ENCODE measurements at places on chromosomes 6 and 20.

- no peak for DNase-seq
These were observed 148.1 kb upstream of the MYLIP start for GRCh38 chr6:15980801-15981200.

DNA sequence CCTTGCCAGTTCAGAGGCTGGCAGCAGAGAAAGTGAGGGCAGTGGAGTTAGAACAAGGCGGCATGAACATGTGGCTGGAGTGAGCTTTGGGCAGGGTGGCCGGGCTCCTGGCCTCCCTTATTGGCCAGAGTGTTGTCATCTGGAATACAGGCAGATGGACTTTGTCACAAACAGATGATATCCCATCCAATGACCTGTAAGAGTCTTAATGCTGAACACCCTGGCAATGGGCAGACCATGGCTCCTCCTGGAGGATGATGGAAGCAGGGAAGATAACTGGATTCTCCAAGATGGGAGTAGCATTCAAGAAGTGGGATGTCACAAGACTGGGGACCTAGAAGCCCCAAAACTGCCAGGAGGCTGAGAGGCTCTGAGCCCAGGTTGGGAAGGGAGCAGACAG lies 242.1 kb downstream of the MAFB start:
- no peak for DNase-seq

DNA sequence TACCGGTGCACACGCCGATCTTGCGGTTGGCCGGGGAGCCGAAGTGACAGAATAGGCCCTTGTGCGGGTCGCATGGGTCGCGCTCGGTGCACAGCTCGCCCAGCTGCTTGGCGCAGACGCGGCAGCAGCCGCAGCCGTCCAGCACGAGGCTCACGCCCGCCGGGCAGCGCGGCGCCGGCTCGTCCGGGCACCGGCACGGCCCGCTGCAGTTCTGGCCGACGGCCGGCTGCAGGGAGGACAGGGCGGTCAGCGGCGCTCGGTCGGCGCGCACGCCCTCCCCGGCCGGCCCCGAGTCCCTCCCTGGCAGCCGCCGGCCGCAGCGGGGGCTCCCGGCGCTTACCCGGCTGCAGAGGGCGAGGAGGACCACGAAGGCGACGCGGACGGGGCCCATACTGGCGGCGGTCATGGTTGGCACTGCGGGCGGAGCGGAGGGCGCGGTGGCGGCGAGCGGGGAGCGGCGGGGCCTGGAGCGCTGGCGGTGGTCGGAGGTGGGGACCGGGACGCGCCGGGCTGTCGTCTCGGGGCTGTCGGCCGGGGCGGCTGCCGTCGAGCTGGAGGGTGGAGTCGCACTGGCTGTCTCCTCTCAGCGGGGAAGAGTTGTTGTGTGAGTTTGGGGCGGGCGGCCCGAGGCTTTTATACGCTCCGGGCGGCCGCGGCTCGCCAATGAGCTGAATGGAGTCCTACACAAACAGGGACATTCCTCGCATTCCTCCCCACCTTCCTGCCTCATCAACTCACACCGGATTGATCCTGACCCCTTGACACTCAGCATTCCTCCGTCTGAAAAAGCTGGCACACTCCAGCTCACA lies at the start of gene CCN2:
Gene CCN2 (minus strand): TSS at position 606 of the 809 bp plus-strand sequence. CDS start 200 bp downstream, at position 406.
- DNase-seq, result peak; percentile 99

DNA sequence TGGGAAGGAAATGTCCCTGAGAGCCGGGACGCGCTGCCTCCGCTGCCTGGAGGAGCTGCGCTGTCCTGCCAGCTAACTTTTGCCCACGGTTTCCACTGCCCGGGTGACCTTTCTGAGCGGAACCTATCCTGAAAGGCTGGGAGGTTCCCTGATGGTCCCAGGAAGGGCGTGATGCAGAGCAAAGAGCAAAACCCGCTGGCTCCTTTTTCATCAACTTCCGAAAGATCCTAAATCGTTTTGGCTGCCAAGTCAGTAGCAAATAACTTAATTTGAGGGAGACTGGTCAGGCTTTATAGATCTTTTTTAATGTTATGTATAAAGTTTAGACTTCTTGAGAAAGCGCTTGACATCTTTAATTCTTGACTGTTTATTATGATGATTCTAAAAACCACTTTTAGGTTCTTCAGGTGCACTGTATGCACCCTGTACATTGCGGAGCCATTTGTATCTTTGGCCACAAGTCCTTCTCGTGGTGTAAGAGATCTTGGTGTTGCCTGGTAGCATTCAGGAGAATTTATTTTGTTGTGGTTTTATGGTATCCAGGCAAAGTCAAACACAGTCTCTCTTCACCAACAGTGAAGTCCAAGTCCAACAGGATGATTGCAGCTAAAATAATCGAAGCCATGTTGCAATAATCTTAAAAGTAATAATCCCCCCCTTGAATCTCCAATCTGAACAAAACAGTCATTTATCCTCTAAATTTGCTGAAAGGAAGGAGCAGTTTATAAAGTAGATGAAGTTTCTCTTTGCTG lies at the start of gene SYNE1:
Gene SYNE1 (minus strand): TSS at position 67 of the 752 bp plus-strand sequence. CDS start 9,031 bp downstream, outside the sequence.
- no peak for DNase-seq

GRCh38 chr6:26122402-26122792 lies 35.2 kb downstream of the HFE start:
- DNase-seq, result no peak

DNA sequence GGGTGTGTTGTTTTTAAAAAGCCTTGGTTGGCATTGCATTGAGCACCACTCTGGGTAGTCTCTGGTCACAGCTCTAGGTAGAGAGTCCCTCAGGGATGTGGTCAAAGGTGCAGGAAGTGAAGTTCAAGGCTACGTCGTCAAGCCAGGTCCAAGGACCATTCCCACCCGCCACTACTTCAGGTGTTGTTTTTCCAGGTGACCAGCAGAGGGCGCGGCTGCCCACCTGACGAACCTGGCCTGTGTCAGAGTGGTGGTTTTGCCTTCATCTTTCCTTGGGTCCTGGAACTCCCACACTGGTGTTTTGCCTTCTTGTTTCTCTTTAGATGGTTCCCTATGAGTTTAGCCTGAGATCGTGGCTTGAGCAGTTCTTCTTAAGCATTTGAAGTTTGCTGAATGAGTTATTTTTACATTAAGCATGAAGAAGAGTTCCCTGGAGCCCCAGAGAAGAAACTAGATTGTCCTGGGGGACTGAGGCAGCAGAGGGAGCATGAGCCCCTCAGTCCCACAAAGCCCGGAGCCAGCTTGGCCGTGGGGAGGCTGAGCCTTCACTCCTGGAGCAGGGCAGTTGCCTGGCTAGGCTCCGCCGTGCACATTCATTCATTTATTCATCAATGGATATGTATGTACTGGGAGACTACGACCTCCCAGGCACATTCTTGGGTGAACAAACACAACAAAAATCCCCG lies 5.6 kb upstream of the PHACTR3 start:
- DNase-seq, result peak; percentile 13

DNA sequence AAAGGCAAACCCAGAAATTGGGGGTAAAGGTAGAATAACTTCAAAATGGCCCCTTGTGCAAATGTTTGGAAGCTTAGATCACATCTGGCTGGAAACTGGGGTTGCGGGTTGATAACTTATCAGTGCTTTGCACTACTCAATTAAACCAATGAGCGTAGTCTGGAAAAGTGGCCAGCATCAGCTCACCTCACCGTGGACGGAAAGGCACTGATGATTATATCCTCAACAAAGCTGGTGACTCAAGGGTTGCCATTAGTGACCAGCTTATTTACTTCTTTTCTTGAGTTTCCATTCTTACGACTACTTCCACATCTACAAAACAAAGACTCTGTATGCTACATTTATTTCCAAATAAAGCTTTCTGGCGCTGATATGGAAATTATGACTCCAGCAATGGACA lies 198.5 kb upstream of the HEY2 start:
- no peak for DNase-seq

DNA sequence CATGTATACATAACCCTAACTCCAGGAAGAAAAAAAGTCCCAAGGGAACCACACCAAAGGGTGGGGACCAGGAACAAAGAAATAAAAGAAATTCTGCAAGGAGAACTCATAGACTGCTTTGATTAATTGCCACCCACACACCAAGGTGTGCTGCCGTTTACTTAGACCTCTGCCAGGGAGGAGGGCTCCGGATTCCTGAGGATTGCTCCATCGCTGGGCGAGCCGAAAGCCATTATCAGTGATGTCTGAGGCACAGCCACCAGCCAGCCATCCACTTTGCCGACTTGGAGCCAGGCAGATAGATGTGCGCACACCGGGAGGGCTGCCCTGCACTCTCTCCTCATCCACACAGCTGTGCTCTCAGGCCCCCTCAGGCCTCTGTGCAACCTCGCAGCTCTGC lies 272.7 kb upstream of the FOXQ1 start:
- DNase-seq, result no peak

DNA sequence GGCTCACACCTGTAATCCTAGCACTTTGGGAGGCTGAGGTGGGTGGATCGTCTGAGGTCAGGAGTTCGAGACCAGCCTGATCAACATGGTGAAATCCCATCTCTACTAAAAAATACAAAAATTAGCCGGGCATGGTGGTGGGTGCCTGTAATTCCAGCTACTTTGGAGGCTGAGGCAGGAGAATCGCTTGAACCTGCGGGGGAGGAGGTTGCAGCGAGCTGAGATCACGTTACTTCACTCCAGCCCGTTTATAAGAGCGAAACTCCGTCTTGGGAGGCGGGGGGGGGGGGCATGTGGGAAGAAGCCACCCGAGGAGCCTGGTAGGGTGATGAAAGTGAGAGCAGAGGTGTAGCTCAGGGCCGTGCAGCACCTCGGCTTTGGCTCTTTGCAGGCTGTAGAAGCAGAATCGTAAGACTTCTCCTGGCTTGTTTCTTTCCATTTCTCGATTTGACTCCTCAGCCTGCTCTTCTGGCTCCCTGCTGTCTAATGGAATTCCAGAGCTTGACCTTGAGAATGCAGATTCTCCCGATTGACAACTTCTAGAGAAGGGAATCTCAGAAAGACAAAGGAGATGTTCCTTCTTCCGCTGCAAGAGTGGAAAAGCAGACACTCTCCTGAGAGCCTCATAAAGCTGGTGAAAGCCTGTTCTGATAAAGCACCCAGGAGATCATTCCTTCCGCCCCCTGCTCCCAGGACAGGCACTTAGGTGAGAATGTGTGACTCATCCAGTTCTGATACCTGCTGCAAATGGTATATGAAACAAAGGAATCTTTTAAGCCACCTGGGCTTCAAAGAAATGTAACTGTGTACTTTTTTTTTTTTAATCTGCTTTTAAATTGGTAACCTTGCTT lies 26.0 kb upstream of the PPP1R16B start:
- DNase-seq, result no peak

DNA sequence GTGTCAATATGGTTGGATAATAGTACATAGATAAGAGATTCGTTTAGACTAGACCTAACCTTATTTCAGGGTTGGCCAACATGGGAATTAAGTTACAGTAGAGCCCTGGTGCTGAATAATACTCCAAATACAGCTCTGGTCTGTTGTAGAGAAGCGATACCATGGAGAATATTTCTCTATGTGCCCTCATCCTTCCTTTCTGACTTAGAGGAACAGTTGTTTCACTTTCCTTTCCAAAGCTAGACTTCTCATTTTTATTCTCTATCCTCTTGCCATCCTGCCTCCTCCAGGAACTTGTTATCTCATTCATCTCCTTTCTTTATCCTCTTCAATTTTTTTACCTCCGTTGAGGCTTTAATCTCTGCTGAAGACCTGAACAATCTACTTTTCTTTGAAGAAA lies 68.9 kb downstream of the EDN1 start:
- no peak for DNase-seq

DNA sequence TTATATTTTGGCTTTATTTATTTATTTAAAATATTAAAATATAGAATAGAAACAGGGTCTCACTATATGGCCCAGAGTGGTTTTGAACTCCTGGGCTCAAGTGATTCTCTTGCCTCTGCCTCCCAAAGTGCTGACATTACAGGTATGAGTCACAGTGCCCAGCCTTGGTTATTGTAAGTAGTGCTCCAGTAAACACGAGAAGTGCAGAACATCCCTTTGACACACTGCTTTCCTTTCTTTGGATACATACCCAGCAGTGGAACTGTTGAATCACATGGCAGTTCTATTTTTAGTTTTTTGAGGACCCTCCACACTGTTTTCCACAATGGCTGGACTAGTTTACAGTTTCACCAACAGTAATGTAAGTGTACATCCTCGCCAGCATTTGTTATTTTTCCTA lies 203.9 kb downstream of the PHF3 start:
- DNase-seq, result peak; percentile 37

- DNase-seq, result no peak
These were observed 184.2 kb upstream of the FOXA2 start for GRCh38 chr20:22768266-22769178.

DNA sequence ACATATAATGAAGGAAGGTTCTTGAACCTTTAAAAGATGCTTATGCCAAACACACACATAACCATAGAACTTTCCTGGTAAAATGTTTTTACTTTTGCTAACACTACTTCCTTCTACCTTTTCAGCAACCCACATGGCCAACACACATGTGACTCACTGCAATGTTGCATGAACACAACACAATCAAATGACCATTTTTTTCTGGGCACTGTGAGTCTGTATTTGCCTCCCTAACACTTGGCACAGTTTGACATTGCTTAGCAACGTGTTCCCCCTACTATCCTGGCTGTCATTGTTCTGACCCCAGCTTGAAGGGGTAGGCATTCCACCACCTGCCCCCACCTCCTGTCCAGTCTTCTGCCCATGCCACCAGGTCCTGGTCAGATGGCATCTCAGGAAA lies 204.8 kb upstream of the PRND start:
- DNase-seq, result no peak

DNA sequence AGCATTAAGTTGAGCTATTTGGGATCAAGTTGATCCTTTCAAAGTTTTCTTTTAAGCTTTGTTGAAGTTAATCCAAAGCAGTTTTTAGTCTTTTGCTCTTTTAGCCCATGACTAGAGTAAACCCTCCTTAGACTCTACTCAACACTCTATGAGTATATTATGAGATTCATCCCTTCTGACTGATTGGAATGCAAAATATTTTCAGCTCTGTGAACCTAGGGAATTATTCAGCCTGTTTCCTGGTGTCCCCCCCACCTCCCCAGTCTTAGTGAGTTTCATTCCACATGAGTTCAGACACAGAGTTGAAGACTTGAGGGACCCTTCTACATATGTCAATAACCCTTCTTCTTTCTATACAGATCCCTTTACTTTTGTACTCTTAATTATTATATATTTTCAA lies 413.7 kb downstream of the RFPL4B start:
- DNase-seq, result no peak

DNA sequence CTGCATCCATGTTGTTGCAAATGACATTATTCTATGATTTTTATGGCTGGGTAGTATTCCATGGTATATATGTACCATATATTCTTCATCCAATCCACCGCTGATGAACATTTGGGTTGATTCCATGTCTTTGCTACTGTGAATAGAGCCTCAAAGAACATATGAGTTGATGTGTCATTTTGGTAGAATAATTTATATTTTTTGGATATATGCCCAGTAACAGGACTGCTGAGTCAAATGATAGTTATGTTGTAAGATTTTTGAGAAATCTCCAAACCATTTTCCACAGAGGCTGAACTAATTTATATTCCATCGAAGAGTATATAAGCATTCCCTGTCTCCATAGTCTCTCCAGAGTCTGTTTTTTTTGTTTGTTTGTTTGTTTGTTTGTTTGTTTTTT lies 1373.5 kb downstream of the GRIK2 start:
- peak; percentile 54 for DNase-seq

DNA sequence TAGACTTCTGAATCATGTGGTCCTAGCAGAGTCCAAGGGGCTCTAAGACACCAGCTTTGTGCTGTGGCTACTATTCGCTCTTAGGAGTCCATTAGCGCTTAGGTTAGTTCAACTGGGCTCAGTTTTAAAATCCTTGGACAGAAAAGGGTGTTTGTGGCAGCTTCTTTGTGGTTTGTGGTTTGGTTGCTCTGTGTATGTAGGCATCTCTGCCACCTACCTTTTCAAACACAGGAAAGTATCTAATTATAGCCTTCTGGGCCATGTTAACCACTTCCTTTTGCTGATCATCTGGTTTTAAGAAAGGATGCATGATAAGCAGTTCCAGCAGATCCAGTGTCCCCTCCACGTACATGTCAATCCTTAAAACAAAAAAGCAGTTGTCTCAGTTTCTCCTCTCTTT lies 10.8 kb downstream of the GSTA4 start:
- peak; percentile 72 for DNase-seq
